ENCODE measurements at places on chromosomes 4 and X.

- peak; percentile 9 for DNase-seq
These were observed 170.1 kb downstream of the ATG4A start for GRCh38 chrX:108261549-108262203.

DNA sequence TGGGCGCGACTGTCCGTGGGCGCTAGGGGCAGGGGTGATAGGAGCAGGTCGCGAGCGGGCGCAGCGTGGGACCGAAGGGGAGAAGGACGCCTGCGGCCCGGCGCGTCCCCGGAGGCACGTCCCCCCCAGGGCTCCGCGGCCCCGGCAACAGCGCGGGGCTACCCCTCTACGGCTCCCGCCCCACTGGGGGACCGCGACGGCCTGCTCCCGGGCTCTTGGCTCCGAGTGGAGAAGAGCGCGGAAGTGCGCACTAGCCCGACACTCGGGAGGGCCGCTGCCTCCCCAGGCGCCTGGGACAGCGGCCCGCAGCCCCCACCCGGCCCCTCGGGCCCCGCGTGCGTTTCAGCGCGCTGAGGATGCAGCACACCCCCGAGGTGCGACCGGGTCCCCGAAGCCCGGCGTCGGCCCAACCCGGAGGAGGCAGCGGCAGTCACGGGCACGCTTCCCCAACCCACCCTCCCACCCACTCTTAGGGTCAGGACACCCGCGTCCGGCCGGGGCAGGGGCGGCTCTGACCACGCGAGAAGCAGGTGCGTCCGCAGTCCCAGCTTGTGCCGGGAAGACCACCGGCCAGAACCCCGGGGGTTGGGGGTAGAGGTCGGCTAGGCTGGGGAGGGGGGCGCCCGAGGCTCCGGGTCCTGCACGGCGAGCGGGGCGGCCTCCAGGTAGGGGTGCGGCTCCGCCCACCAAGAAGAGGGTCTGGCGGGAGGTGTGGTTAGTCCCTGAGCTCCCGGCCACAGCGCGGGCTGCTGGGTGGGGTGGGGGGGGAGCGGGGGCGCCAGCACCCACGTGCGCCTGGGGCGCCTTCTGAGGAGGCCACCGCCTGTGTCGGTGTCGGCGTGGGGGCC is 18.5 kb upstream of the NAT8L start:
- DNase-seq: no peak

GRCh38 chr4:102850370-102850769 is 18.4 kb upstream of the CISD2 start:
- no peak for DNase-seq

GRCh38 chrX:1661048-1661921 is 46.4 kb downstream of the ASMT start:
- DNase-seq: no peak

DNA sequence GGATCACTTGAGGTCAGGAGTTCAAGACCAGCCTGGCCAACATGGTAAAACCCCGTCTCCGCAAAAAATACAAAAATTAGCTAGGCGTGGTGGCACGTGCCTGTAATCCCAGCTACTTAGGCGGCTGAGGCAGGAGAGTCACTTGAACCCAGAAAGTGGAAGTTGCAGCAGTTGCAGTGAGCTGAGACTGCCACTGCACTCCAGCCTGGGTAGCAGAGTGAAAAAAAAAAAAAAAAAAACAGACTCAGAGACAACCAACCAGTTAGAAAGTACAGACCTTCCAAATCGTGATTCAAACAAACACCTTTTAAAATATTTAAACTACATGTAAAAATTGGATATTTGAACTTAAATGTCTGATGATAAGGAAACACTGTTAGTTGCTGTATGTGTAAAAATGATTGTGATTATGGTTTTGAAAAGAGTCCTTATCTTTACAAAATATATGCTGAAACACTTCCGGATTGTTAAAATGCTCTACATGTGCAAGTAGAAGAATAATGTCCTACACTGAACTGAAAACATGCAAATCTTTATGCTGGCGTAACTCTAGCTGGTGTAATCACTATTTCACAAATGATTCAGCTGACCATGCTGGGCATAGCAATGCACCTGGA is 37.8 kb downstream of the SH3KBP1 start:
- no peak for DNase-seq

DNA sequence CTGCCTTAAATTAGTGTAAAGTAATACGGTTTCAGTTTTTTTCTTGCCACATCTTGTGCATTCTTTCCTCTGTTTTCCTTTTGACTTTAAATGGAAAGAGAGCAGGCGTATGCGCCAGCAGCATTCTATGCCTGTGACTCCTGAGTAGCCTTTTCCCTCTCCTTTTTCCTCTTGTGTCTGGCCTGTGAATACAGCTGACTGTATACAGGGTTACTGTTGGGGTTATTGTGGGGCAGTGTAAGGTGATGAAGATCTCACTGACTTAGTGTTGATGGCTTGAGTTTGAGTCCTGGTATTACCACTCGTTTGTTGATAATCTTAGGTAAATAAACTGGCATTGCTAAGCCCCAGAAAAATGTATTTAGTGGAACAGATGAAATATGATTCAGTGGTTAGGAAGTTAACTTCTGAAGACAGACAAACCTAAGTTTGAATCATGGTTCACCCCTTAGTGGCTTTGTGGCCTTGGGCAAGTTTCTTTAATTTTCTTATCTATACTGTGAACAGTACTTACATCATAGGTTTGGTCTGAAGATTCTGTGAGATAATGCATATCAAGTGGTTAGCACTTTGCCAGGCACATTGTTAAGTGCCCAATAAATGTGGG is 105.1 kb downstream of the FNIP2 start:
- peak; percentile 92 for DNase-seq

DNA sequence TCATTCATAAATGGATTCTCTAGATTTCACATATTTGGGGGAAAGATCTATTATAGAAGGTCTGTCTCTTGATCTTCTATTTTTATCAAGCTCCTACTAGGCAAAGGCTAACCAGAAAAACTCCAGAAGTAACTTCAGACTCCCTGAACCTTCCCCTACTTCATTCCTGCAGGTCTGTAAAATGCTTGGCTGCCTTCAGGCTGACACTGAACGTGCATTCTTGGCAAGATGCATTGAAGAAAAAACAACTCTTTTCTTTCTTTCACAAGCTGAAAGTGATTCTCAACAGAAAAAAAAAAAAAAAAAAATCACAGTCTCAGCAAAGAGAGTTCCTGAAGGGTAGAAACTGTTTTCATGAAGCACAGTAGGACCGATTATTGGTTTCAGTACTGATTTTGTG is 12.7 kb downstream of the OPHN1 start:
- DNase-seq: peak; percentile 39

DNA sequence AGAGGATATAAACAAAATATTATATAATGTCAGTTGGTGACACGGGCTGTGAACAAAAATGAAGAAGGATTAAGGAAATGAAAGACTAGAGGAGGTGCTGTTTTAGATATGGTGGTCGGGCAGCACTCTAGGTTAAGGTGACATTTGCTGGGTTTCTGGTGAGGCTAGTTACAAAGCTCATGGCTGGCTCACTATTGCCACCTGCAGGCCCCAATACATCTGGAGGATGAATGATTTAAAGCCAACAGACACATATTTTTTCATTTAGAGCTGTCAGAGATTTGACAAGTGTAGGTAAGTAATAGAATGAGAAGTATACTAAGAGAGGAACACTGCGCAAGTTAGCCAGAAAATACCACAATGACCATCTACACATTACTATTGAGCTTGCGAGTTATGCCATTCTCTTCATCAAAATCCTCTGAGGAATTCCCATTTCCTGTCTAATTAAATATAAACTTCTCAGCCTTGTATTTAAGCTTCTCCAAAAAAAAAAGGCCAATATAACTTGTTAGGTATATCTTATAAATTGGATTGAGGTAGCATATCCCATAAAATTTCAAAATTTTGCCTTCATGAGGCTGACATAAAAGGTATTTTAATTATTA is 6.4 kb upstream of the FGG start:
- peak; percentile 43 for DNase-seq

GRCh38 chrX:150542846-150543229 is 25.6 kb upstream of the MTM1 start:
- no peak for DNase-seq

DNA sequence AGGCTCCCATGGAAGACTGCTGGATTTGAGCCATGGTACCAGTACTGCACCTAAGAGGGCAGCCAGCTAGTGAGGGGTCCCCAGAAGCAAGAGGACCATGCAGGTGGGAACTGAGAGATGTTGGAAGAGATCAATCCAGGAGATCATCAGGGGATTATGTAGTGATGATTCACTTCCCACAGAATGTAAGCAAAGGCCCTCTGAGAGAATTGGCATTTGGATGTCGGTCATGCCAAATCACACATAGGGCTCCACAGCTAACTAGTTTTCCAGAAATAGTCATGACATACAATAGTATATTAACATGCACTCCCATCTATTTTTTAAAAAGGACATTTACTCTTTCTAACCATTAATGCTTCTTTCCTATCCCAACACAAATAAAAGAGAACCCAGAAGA is 112.5 kb downstream of the RASGEF1B start:
- DNase-seq: peak; percentile 76

GRCh38 chr4:95114521-95114920 is 356.8 kb downstream of the BMPR1B start:
- peak; percentile 10 for DNase-seq

DNA sequence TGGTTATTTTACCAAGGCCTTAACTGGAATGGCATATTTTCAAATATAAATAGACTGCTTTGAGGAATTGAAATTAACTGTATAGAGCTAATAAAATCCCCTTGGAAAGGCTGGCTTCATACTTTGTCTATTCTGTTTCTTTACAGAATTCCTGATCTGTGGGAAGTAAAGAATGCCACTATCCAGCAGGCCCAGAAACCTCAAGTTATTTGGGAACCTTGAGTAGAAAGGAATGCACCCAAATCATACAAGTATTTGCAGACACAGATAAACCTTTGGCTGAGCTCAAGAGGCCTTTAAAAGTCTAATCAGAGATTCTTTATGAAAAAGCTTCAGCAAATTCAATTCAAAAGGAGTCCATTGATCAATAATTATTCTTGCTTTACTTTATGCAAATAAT is 975.7 kb upstream of the PABPC4L start:
- peak; percentile 79 for DNase-seq
